Activated CD4-positive, CD25-positive, alpha-beta regulatory T cell treated with anti-CD3 and anti-CD28 coated beads, Interleukin-2, amount 50 U/mL, for 16 hours (primary cell): ENCODE measurements at places on chromosomes 3 and 15.

DNA sequence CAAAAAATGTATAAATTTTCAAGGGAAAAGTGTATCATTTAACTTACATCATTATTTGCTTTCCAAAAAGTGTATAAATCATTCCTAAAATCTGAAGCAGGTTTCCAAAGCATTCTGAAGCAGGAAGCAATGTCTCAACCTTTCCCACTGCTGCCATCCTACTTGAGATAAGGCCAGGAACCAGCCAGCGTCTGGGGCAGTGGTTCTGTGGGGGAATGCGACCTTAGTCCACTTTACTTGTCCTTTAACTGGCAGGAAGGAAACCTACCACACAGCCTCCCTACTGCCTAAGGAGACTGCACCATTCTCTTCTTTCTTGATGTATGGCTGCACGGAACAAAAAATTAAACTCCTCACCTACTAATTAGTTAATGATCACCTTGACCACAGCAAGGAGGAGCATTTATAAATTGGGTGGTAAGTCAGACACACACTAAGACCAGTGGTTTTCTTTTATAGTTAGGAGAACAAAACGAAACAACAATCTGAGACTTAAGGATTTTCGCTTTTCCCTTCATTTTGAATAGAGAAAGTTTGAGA lies 3.7 kb downstream of the SORD start:
- no peak for DNase-seq

GRCh38 chr3:100913870-100914648 lies 79.2 kb downstream of the ABI3BP start:
- no peak for DNase-seq

- no peak for DNase-seq
These were observed 34.3 kb upstream of the CD47 start for GRCh38 chr3:108125153-108125543.

DNA sequence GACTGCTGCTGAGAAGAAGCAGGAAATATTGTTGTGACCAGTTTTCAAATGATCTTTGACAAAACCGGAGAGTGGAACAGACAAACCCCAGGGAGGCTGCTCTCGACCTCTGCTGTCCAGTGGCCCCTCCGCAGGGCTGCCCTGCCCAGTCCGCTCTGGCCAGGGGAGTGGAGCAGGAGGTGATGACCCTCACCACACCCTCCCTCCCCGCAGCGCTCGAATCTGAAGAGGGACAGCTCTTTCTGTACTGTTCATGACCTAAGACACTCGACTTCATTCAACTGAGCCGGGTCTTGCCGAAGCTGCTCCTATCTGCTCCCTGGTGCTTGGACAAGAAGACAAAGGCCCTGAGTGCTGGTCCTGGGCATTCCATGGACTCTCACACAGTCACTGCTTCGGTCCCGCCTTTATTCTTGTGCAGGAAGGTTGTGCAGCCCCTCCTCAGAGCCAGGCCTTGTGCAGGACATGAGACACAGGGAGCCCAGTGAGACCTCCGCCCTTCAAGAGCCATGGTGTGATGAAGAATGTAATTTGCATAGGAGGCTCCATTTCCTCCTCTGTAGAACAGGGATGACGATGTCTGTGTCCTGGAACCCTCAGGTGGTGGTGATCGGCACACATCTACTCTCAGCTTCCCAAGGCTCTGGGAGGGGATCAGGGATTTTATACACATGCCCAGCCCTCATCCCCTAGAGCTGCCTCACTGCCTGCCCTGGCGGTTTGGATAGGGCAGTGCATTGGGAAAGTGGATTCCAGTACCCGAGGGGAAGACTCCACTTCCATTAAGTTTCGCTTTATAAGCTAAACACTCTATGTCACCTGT lies 97.1 kb upstream of the PRR20G start:
- DNase-seq = no peak

DNA sequence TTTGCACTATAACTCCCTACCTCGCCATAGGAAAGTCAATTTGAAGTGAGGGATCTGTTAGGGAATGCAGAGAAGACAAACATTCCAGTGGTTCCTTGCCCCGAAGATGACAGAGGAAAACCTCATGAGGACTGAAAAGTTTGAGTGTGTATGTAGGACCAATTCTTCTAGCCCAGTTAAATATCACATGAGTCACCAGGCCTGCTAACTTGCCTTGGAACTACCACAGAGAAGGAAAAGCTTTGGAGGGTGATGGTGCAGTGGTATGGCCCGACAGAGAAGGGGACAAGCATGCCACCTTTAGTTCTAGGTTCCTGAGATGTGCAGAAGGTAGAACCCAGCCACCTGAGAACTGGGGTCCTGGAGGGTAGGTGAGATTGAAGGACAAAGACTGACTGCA lies 2.6 kb upstream of the UPK1B start:
- no peak for DNase-seq

DNA sequence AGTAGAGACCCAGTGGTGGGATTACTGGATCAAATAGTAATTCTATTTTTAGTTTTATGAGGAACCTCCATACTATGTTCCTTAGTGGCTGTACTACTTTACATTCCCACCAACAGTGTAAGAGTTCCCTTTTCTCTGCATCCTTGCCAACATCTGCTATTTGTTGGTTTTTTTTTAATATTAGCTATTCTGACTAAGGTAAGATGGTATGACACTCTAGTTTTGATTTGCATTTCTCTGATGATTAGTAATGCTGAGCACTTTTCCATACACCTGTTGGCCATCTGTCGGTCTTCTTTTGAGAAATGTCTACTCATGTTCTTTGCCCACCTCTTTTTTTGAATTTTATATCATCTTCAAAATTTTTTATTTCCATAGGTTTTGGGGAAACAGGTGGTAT lies 34.2 kb upstream of the RAP2B start:
- no peak for DNase-seq

- no peak for DNase-seq
These were observed 243.7 kb downstream of the CHST2 start for GRCh38 chr3:143363276-143363675.

- no peak for DNase-seq
These were observed 61.3 kb downstream of the CORO2B start for GRCh38 chr15:68639926-68640600.
